Natural killer cell (primary cell): ENCODE measurements at places on chromosomes 12 and 14.

DNA sequence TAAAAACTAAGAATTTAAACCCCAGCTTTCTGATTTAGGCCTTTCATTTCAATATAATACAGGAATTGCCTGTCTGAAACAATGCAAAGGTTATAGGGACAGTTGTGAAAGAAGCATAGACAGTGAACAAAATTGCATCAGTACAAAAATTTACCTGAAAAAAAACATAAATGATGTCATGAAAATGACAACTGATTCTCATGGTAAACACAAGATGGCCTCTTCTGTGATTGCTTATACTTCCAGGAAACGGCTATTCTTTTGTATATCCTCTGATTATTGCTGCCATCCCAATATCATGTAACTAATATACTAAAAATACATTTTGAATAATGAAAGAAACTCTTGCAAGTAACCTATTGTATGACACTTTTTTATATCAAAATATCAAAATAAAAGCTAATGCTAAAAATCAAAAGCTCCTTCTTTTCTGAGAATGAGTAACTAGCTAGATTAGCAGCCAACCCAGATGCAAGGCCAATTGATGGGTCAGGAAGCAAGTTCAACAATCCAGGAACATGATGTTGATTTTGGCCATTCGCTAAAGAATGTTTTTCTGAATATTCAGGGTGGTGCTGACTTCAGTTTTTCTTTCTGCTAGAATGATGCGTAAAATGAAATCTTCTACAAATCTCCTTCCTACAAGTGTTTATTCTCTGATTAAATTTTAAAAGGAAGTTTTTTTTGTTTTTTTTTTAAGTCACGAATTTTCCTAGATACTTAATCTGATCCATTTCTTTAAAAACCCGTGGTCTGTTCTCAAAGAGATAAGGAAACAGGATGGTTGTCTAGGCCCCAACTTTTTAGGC lies 83.6 kb downstream of the ALX1 start:
- DNase-seq, result no peak

DNA sequence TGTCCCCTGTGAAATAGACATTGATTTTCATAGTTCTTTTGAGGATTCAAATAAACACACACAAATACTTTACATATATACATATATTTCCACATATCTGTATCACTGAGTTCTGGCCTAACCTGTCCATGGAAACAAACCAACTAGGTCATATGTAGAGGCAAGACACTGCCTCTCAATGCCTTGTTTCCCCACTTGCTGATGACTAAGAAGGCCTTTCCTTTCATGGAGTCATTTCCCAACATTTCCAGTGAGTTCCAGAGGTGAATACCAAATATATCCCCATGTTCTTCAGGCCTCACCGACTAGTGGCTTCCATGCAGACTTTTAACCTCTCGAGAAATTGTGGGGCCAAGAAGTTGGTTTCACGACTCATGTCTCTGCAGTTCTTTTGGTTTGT lies 120.8 kb downstream of the DNAI7 start:
- no peak for DNase-seq

GRCh38 chr14:63229330-63230059 lies 25.3 kb downstream of the RHOJ start:
- no peak for DNase-seq

GRCh38 chr14:101939646-101940170 lies 24.7 kb upstream of the DYNC1H1 start:
- no peak for DNase-seq

DNA sequence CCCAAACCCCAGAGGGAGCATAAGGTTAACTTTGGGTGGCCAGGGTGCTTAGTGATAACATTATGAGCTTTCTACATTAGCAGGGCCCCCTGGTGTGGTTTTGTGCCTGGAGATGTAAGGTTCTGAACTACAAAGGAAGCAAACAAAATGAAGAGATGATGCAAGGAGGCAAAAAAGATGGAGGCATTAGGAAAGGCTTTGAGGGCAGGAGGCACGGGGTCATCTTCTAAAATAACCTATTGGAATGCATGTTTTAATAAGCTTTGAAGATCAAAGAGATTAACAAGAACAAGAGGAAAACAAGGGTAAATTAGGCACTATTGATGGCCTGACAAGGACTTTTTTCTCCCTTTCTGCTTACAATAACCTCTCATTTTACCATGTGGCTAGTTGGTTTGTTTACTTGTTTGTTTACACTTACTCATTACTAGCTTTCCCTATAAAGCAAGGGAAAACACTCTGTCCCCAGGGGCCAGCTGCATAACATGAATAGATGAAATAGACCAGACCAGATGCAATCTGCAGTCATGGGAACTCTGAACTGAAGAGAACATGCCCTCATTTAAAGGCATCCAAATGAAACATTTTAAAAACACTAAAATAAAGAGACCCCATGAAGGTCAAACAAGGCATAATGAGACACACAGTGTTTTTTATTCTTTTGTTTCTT lies 390.3 kb downstream of the DIO2 start:
- DNase-seq, result no peak

- no peak for DNase-seq
Measured at GRCh38 chr14:91883753-91884152, 16.4 kb upstream of the TC2N start.
